ENCODE measurements at places on chromosomes 3 and 15.

GRCh38 chr3:99872923-99873254, 55.2 kb downstream of the CMSS1 start:
- DNase-seq = no peak

DNA sequence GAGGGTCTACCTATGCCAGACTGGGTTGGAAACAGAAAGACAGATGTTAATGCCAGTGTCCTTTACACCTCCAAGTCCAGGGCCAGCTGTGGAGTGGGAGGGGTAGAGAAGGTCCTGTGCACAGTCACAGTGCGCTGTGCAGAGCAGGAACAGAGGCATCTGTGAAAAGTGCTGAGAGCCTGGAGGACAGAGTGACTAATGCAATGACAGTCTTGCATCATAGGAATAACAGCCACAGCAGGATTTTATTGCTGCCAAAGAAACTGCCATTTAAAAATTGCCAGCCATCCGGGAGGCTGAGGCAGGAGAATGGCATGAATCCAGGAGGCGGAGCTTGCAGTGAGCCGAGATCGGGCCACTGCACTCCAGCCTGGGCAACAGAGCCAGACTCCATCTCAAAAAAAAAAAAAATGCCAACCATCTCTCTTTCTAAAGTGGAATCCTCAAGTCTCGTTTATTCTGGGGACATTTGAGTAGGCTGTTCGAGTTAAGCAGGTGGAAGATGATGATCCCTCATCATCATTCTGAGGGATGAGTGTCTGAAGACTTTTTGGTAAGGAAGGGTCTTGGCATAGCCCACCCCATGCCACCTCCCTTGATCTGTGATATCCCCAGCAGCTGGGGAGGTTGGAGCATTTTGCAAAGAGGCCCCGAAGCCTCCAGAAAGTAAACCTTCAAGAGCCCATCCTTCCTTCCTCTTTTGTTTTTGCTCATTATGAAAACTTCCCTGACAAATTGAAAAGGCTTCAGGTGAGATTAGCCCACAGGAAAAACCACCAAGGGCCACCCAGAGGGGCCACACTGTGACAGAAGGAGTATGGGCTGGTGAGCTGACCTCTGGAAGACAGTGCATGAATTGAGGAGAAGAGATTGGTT, 7.7 kb downstream of the CCR2 start:
- no peak for DNase-seq

DNA sequence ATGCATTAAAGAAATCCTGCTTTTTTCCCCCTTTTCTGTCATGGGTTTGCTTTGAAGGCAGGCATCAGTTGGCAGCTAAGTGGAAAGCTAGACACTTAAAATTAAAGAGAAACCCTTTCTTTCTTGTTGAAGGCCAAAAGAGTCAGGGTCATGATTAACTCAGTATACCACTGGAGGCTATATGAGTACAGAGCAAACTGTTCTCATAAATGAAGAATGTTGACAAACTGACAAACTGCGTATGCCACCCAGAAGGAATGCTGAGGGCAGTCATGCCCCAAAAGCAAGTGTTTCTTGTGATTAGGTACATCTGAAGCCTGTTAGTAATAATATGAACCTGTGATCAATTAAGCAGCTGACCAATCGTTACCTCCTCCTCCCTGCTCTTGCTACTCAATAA, 43.6 kb upstream of the COL6A6 start:
- DNase-seq = no peak

GRCh38 chr3:43298761-43299160, 12.4 kb downstream of the SNRK start:
- no peak for DNase-seq

DNA sequence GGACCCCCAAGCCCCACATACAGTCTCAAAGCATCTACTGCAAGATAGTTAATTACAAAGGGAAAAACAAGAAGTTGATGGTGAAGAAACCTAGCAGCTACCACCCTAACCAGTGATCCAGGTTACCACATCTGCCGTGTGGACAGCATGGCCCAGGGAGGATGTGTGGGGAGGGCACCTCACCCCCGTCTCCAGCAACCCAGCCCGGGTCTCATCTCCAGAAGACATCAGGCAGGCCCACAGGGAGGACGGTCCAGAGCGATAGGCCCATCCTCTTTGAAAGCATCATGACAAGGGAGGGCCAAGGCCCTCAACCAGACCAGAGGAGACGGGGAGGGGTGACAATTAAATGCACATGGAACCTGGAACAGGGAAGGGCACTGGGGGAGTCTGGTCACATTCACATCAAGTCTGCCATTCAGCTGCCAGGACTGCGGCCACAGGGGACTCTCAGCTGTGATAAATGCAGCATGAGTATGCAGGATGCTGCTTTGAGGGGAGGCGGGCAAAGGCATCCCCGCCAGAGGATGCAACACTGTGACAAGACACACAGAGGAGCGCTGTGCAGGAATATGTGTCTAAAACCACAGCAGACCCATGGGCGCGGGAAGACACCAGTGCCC, 18.8 kb downstream of the ZXDC start:
- no peak for DNase-seq

GRCh38 chr15:26242565-26243071, 379.5 kb upstream of the ATP10A start:
- DNase-seq = no peak

GRCh38 chr3:177514611-177515499, 317.6 kb upstream of the TBL1XR1 start:
- DNase-seq = no peak

DNA sequence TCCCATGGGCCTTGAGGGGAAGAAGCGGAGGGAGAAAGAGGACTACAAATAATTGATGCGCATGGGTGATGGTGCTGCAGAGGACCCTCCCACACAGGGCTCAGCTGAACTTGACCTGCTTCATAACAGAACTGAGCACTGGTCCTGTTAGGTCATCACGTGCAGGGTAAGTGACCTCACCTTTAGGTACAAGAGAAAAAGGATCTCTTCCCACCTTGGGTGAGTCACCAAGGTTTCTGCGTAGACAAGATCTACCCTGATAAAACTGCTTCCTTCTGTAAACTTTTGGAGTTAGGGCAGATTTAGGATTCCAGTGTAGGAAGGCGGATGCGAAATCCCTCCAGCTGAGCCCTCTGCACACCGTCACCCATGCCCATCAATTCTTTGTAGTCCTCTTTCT, 67.1 kb downstream of the FEM1B start:
- no peak for DNase-seq

- no peak for DNase-seq
Observed at GRCh38 chr3:50552598-50552997, 14.9 kb downstream of the C3orf18 start.

- DNase-seq = no peak
Observed at GRCh38 chr3:65343736-65344135, 655.9 kb upstream of the ADAMTS9 start.

DNA sequence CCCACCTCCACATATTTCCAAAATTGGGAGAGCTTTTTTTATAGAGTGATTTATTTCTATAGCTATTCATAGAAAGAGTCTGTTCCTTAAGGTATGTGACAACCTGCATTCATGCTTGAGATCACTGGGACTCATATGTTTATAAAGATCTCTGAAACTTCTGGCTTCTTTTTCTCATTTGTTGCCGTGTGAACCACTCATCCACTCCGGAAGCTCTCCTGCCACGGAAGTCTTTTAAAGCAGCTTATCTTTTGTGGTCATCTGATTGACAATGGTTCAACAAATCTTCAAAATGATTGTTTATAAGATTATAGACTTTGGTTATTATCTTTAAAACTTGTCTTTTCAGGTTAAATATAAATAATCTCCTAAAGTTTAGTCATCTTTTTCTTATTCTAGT, 260.5 kb downstream of the C3orf38 start:
- peak; percentile 5 for DNase-seq

GRCh38 chr3:20563251-20563650, 377.2 kb upstream of the SGO1 start:
- no peak for DNase-seq

- peak; percentile 33 for DNase-seq
Observed at GRCh38 chr3:14434126-14434497, 31.7 kb downstream of the SLC6A6 start.

DNA sequence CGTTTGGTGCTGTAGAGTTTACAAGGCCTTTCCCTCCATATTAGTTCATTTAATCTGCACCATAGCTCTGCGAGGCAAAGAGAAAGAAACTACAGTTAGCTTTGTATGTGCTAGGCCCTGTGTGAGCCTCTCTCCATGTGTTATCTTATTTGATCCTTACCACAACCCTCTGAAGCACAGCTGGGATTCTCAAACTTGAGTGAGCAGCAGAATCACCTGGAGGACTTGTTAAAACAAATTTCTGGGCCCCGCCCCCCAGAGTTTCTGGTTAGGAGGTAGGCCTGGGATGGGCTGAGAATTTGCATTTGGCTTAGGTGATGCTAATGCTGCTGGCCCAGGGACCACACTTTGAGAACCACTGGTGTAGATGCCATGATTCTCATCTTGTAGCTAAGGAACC, 12.3 kb downstream of the CA12 start:
- DNase-seq = no peak

DNA sequence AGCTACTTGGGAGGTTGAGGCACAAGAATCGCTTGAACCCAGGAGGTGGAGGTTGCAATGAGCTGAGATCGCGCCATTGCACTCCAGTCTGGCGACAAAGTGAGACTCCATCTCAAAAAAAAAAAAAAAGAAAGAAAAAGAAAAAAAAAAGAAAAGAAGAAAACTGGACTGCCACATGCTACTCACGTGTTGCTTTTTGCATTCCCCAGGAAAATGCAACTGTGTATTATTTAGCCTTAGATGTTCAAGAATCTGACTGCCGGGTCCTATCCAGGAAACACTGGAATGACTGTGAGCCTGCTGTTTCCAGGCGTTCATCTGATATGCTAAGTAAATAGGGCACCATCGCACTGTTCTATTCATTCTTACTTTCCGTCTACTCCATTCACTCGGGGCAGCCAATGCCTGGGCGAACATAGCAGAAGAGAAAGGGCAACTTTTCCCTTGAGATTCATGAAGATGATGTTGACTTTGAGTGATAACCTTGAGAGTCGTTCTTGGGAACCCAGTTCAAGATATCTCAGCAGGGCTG, 21.4 kb downstream of the HRG start:
- DNase-seq = no peak

DNA sequence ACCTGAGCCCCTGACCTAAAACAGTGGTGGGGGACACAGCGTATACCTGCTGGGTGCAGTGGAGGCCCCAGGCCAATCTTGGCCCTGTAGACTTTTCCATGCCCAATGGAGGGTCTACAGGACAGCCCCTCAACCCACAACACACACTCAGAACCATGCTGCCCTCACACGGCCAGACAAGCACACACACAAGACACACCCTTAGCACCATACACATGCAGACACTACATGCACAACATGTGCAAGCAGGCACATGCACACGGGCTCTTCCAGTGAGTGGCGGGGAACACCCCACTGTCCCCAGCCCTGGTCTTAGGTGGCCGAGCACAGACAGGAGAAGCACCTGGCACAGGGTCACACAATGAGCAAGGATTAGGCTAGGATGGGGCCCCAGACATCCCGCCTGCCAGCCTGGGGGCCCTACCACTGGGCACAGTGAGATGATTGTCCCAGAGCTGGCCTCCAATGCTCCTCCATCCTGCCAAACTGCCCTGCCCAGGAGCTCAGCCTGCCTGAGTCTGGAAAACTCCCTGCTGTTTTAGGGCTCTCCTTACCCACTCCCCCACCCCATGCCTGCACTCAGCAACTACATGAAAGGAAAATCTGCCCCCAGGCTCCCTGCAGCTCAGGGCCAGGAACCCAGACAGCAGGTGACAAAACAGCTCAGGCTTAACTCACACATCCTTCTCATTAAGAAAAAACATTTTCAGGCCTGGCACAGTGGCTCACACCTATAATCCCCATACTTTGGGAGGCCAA, 15.8 kb downstream of the IQSEC1 start:
- DNase-seq = no peak

GRCh38 chr15:94864600-94864999, 633.2 kb downstream of the MCTP2 start:
- no peak for DNase-seq

GRCh38 chr15:74723754-74724334, 1.5 kb downstream of the CYP1A1 start:
- peak; percentile 39 for DNase-seq

- no peak for DNase-seq
Observed at GRCh38 chr15:95281470-95281869, 1049.0 kb upstream of the NR2F2 start.

- no peak for DNase-seq
Observed at GRCh38 chr3:174337227-174337626, 521.9 kb upstream of the NAALADL2 start.

- no peak for DNase-seq
Observed at GRCh38 chr3:121869736-121870135, 24.5 kb upstream of the SLC15A2 start.

DNA sequence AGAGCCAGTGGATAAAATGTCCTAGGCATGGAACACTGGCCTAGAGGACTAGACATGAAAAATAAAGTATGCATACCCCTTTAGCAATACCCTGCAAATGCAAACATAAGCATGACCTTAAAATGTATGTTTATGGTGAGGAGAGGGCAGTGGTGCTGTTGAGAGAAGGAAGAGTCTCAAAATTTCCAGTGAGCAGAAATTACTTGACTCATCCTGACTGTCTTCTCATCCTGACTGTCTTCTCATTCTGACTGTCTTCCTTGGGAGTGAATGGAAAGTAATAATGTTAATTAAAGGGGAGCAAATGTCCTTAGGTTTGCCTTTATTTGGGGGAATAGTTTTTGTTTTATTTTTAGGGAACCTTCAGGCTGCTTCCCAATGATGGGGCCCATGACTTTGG, 121.5 kb upstream of the GALNT15 start:
- no peak for DNase-seq

GRCh38 chr3:160667452-160667851, 9.5 kb upstream of the ARL14 start:
- DNase-seq = no peak

DNA sequence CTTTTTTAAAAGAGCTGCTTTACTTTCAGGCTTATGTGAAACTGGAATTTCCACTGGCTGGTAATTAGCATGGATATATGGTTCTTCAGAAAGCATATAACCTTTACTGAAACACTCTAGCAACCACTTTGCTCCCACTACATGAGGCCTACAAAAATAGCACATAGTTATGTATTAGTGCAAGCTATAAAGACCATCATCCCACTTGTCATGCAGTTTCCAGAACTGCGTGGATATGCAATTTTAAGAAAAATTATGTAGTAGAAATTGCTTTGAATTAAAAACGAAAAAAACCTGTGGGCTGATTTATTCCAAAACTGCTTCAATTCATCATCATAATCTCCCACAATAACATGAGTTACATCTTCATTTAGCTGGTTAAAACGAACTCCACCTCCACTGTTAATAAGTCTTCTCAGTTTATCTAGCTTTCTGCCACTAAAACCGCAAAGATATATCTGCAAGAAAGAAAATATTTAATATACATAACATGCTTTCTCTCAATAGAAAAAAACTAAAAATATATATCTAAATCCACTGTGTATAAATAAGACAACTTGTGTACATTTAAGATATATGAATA, 12.2 kb downstream of the TOPBP1 start:
- DNase-seq = no peak

- DNase-seq = no peak
Observed at GRCh38 chr3:18223974-18224373, 201.2 kb downstream of the SATB1 start.

DNA sequence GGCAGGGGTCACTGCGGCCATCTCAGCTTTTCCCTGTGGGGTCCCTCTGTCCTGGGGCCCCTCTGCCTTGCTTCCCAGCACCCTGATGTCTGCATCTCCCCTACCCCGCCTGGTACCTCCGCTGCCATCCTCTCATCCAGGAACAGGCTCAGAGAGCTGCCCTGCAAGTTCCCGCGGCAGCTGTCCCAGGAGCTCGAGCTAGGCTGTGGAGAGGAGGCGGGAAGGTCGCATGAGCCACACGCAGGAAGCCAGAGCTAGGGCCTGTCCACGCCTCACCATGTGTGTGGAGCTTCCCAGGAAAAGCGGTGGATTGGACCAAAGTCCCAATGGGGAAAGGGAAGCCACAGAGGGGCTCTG, 12.5 kb downstream of the PLA2G4B start:
- no peak for DNase-seq

GRCh38 chr3:57019057-57019456, 41.4 kb upstream of the SPATA12 start:
- no peak for DNase-seq

Measured in CD4-positive, alpha-beta T cell treated with Interleukin-10 for 1 hour (primary cell).